ENCODE measurements at places on chromosomes 7 and 10.

- DNase-seq, result no peak
These were observed 94.7 kb upstream of the FERD3L start for GRCh38 chr7:19239951-19240350.

DNA sequence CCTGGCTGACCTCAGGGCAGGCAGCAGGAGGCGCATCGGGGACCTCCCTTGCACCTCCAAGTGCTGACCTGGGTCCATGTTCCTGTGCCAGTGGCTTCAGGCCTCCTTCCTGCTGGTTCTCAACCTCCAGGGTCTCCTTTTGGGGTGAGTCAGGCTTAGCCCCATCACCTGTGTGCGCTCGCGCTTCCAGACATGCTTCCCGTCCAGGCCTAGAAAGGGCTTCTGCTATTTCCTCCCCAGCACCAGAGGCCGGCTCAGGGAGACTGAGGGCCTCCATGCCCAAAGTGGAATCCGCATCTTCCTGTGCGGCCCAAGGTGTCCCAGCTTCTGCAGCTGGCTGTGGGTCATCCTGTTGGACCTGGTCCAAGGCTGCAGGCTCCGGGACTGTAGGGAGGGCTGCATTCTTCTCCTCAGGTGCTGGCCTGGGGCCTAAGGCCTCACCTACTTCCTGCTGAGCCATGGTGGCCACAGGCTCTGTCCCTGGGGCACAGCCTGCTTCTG lies 5.9 kb downstream of the NACAD start:
- no peak for DNase-seq

GRCh38 chr10:122553341-122553740 lies 7.2 kb upstream of the DMBT1 start:
- DNase-seq, result no peak

DNA sequence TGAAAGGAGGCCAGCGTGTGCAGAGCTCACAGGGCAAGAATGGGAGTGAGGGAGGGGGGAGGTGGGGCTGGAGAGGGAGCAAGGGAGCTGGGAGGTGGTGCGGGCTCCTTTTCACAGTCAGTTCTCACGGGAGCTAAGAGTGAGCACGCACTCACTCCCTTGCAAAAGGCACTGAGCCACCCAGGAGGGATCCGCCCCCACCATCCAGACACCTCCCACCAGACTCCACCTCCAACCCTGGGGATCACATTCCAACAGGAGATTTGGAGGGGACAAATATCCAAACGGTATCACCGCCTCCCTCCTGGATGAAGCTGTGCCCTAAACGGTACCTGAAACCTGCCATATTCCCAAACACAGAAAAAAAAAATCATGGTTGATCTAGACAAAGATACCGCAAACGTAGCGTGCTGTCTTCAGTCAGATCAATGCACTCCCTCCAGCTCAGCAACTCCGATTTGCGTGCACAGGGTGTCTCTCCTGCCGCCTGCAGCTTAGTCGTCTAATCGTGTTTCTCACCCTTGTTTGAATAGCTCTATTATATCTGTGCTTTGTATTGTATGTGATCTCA lies 20.3 kb upstream of the PRKAG2 start:
- DNase-seq, result no peak

- no peak for DNase-seq
These were observed 37.7 kb upstream of the CXCL12 start for GRCh38 chr10:44422570-44423101.

DNA sequence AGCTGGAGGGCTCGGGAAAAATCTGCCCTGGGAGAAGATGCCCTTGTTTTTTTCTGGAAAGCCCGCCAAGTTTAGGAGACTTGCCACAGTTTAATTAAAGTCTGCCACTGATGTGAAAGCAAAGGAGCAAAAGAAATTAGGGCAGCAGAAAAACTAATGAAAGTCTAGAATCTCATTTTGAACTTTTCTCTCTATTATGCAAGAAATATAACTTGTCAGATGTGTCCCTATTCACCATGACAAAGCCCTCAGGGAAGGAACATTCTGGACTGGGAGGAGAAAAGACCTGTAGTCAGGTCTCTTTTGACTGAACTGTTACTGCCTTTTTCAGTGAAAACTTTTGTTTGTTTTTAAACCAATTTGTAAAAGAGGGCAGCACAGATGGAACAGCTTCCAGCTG lies 715.5 kb downstream of the SORCS3 start:
- DNase-seq, result no peak

DNA sequence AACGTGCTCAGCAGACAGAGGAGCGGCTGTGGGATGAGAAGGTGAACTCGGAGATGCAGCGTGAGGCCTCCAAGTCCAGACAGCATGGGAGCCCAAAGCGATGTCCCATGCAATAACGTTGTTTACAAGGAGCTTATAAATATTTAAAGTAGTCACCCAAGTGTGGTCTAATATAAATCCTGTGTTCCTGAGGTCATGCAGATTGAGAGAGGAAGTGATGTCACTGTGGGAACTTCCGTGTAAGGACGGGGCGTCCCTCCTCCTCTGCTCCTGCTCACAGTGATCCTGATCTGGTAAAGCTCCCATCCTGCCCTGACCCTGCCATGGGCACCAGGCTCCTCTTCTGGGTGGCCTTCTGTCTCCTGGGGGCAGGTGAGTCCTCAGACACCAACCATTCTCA lies 94.7 kb upstream of the PRSS58 start:
- no peak for DNase-seq

GRCh38 chr10:17430647-17431355 lies 23.6 kb downstream of the ST8SIA6 start:
- peak; percentile 83 for DNase-seq

GRCh38 chr7:92056286-92056685 lies 78.0 kb downstream of the CYP51A1 start:
- no peak for DNase-seq

GRCh38 chr10:20984662-20985061 lies 87.6 kb upstream of the NEBL start:
- DNase-seq, result no peak

- no peak for DNase-seq
These were observed 134.8 kb downstream of the INHBA start for GRCh38 chr7:41568135-41568534.

GRCh38 chr7:452226-452751 lies 67.4 kb downstream of the PDGFA start:
- peak; percentile 64 for DNase-seq

DNA sequence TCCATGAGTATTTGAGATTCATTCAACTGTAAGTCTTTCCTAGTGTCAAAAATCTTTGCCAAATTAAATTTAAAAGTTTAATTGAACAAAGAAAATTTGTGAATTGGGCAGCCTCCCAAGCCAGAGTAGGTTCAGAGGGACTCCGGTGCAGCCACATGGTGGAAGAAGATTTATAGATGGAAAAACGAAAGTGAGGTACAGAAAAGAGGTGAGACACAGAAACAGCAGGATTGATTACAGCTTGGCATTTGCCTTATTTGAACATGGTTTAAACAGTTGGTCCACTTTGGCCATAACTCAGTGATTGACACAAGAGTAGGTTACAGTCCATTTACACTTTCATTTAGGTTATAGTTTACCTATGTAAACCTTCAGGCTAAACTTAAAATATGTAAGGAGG lies 465.8 kb downstream of the ARL4A start:
- DNase-seq, result no peak

DNA sequence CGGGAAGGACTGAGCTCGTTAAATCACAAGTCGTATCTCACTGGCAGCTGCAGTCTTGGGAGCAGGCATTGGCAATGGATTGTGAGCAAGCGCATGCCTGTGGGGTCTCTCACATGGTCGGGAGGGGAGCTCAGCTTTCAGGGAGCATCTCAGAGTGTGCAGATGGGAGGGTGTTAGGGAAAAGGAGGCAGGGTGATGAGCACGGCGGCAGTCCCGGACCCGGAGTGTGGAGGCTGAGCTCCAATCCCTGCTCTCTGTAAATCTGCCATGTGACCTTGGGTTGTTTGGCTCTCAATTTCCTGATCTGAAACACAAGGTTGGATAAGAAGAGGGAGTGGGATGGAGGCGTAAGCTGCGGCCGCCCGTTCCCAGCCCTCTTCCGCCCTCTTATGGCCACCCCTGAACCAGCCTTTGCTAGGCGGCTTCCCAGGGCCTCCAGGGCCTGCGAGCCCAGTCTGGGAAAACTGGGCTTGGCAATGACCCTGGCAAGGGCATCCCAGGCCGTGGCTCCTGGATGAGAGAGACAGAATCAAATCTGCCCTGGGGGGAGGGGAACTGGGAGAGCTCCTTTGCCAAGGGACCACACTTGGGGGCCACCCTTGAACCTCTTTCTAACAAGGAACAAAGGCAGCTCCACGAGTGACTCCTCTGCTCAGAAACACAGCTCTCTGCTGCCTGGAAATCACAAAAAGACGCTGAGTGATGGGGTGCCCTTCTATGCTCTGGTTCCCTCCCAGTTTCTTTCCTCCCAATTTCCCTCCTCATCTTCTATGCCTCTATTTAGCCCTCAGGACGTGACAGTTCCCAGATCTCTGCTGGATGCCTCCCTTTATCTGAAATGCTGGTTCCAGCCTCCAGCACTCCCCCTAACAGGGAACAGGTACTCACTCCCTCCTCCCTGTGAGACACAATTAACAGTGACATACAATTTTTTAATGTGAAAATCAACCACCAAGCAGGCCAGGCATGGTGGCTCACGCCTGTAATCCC lies 41.7 kb upstream of the LOXL4 start:
- DNase-seq, result peak; percentile 88

- peak; percentile 84 for DNase-seq
These were observed 8.2 kb upstream of the SVIL start for GRCh38 chr10:29642990-29643389.

DNA sequence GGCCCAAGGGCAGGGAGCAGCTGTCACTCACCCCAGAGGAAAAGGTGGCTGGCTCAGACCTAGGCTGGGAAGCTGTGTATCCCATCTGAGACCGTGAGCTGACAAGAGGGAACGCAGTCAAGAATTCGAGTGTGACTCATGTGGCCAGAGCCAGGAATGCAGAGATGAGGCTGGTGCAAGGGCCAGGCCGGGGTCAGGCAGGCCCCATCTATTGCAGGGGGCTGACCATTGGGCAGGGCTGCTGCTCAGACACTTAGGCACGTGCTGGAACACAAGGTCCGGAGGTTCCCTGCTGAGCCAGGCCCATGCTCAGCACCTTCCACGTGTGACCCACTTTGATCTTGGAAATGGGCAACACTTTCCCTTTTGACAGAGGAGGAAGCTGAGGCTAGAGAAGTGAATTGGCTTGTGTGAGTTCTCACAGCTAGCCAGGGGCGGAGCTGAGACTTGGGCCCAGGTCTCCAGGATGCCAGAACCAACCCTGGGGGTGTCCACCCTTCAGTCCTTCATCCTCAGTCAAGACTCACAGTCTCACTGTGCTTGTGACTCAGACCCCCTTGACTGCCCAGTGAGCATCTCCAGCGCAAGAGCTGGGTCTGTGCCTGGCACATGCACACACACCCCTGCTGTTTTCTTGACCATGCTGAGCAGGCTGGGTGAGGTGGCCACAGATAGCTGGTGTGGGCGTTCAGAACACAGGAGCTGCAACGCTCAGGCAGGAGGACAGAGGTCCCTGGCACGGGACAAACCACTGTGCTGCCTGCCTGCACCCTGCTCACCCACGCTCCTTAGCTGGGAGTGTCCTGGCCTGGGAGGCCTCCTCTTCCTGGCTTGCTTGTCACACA lies 47.6 kb upstream of the PPIF start:
- DNase-seq, result peak; percentile 89

GRCh38 chr7:100369105-100369504 lies 4.2 kb upstream of the PILRA start:
- no peak for DNase-seq

DNA sequence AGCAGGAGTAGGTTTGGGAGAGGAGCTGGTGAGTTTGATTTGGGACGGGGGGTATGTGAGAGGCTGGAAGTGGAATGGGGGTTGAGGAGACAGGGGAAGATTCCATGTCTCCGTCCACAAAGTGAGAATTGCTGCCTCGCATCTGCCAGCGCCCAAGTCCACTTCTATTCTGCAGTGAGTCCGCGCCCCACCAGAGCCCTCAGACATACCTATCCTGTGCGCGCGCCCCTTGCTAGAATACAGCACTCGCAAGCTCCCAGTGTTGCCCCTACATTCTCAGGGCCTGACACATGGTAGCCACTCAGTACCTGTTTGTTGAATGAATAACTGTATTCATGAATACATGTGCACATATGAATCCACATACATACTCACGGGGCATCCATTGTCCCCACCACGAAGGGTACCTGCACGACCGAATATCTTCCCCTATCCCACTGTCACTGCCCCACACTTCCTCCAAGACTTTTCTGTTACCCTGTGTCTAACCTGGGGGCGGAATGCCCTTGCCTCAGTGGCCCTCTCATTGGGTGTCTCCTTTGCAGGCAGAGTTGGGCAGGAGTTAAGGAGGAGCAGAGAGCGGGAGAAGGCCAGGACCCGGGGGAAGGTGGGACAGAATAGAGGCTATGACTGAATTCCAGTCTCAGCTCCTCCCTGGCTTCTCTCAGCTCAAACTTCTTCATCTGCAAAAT lies 19.9 kb downstream of the POLL start:
- DNase-seq, result no peak

GRCh38 chr7:72924733-72925545 lies at the start of gene POM121:
Gene POM121 (plus strand): TSS chr7:72925095. CDS start chr7:72925122, 27 bp downstream.
- peak; percentile 80 for DNase-seq

DNA sequence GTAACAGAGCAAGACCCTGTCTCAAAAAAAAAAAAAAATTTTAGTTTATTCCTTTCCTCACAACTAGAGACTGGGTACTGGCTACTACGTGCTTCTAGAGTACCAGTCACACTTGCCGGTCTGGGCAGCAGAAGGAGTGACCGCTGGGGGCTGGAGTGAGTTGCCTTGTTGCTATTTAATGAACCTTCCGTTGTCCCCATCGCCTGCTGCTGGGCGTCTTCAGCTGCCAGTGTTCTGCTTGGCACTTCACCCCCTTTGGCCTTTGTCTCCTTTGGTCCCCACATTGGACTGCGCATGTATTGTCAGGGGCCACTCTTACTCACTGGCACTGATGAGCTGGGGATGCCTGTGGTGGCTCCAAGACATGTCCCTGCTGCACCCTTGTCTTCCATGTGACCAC lies 110.6 kb downstream of the CLEC2L start:
- DNase-seq, result no peak

- peak; percentile 58 for DNase-seq
These were observed 238.5 kb upstream of the MAGI2 start for GRCh38 chr7:79692015-79692414.

DNA sequence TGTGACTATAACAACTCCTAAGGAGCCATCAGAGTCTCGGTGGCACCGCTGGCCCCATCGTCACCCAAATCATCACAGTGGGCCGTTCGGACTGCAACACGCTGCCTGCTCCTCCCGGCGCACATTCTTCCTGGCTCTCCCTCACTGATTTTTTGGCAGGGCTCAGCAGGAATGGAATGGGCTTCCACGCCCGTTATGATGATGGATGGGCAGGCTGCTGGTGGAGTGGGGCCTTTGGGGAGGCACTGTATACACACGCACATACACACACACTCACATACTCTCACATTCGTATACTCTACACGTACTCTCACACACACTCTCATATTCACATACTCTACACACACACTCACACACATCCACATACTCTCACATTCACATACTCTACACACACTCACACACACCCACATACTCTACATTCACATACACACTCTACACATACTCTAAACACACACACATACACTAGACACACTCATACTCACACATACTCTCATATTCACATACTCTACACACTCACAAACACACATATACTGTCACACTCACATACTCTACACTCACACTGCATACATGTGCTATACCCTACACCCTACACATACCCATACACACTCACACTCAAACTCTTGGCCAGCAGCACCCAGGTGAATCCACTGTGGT lies 99.8 kb downstream of the KCNMA1 start:
- DNase-seq, result peak; percentile 78

GRCh38 chr7:2476776-2477446 lies 713 bp upstream of the GRIFIN start:
- no peak for DNase-seq
